ENCODE measurements at places on chromosomes 1 and 21. TPM values are rescaled to one million over a fixed set of nuclear protein-coding genes. Genes with fewer than 3 reads are reported as not detected.
A peak's percentile ranks its signal among the peaks of the same experiment; 100 is the strongest.

The PIGP gene
- 36.3 TPM for total RNA-seq

The S1PR1 gene
- 57.9 TPM for total RNA-seq

DNA sequence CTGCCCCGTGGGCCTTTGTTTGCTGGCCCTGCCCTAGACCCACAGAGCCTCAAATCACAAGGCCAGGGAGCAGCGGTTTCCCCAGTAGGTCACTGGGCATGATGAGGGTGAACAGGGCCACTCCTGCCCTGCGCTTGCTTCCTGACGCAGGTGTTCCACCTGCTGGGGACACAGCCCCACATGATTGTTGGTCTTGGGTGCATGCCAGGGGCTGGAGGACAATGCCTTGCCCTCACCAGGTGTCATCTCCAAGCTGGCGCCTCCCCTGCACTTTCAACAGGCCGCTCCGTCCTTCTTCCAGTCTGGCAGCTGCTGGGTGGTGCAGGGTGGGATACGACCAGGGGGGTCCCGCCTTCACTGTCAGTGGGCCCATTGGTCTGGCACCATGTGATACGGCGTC is 24.3 kb downstream of the IL10RB start:
- DNase-seq = no peak

The FAM72D gene
- not detected for total RNA-seq

- no peak for DNase-seq
Observed at GRCh38 chr21:35573472-35574374, 486.6 kb downstream of the SETD4 start.

The HEYL gene
- total RNA-seq = 20.5 TPM

- no peak for DNase-seq
Observed at GRCh38 chr1:6224718-6225117, 11.0 kb downstream of the ICMT start.

The GUCA2A gene
- not detected for total RNA-seq

- no peak for DNase-seq
Observed at GRCh38 chr1:22206551-22207125, 63.7 kb upstream of the WNT4 start.

GRCh38 chr1:161702250-161702649 is 4.8 kb upstream of the FCRLA start:
- DNase-seq = no peak

GRCh38 chr1:218079347-218079746 is 205.7 kb upstream of the RRP15 start:
- DNase-seq = no peak

DNA sequence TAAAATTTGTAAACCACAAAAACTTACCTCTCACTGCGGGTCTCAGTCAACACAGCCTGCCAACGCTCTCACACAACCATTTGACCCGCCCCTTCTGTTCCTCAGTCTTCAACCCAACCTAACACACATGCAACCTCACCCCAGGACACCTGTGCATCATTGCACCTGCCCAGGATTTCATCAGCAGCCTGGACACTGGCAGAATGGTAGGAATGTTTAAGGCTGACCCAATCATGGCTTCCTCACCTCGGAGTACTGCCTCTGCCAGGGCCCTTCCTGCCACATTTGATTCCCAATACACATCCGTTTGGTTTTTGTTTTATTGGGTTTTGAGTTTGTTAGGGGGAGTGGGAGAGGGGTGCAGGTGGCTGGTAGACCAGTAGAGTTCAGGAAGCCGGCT is 40.7 kb downstream of the TOMM20 start:
- DNase-seq = peak; percentile 54

GRCh38 chr1:220692436-220693228 is 2.5 kb downstream of the C1orf115 start:
- no peak for DNase-seq
